ENCODE measurements at places on chromosomes 6 and 20.
A peak's percentile ranks its signal among the peaks of the same experiment; 100 is the strongest.

DNA sequence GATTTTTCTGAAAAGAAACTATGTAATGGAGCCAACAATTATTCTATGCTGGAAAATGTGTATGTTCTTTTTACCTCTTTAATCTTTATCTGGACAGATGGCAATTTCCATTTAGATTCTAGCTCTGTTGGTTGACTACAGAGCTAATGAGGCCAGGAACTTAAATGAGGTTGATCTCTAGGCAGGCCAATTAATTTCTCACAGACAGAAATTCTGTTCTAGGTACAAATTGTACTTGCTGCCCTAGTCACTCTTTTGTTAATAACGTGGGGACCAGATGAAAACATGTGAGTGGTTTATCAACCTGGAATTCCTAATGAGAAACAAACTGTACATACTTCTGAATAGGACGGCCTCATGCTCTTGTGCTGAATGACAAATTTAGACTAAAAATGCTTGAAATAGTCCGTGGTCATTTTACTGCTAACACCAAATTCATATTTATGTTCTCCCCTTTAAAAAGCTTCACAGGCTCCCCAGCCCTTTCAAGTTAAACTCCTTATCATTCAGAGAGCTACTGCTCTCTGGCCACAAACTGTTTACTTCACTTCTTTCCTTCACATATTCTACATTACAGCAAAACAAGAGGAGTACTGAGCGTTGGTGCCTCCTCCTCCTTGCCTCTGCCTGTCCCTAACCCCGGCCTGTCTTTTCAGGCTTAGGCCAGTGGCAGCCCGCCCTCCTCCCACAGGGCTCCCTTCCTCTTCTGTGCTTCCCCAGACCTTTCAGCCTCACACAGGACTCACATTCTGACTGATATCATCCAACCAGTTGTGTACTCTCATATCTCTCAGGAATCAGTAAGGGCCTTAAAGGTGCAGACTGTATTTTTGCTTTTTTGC is 41.4 kb downstream of the DTNBP1 start:
- DNase-seq = no peak

DNA sequence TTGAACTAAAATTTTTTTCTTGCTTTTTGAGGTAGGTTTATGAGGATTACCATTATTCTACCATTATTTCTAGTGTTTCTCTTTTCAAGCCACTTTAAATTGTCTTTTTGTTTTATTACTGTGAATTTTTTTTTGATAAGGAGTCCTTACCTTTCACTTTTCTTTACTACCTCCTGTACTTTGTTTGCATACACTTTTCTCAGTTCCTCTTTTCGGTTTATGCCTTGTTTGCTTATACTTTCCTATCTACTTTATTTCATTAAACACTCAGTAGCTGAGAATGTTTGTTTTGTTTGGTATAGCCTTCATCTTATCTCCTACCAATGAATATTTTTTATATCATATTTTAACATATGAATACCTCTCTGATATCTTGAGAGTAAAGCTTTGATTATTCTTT is 147.9 kb downstream of the TFAP2B start:
- no peak for DNase-seq

DNA sequence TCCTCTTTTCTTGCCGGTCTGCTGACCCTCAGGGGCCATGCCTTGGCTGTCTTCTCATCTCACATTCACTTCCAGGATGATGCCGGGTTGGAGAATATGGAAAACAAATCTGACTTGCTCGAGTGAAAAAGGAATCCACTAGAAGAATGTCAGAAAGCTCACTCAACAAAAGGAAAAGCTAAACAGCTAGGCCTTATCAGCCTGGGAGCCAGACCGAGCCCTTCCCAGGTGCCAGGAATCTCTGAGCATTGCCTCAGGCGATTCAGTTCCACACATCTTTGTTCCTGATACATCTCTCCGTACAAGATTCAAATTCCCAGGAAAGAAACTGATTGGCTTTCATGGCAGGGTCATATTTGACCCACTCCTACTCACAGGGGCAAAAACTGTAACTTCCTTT is 9.2 kb upstream of the OSER1 start:
- no peak for DNase-seq

DNA sequence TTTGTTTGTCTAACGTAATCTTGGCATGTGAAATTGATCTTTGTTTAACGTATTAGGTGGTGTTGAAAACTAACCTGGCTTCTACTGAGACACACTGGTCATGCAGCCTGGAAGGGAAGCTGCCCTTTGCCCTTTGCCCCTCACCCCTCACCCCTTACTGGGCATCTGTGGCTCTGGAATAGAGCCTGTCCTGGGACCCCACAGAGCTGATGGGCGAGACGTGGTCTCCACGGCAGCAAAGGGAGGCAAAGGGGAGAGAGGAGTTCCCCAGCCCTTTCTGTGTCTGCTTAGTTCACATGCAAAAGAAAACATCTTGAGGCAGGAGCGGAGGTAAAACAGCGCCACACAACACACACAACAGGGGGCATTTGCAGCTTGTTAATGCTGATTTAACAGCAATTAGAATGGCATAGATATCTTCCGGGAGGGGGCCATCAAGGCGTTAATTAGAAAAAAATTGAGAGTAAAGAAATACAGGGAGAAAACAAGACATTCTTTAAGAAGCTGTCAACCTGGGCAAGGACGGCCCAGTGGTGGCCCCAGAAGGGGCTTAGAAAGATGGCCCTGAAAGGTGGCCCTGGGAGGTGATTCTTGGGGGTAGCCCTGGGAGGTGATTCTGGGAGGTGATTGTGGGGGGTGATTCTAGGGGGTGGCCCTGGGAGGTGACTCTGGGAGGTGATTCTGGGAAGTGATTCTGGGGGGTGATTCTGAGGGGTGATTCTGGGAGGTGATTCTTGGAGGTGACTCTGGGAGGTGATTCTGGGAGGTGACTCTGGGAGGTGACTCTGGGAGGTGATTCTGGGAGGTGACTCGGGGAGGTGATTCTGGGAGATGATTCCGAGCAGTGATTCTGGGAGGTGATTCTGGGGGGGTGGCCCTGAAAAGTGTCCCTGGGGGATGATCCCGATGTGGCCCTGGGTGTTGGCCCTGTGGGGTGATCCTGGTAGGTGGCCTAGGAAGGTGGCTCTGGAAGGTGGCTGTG is 44.5 kb upstream of the DACT2 start:
- no peak for DNase-seq

GRCh38 chr20:45036044-45036755 is 64.7 kb downstream of the KCNS1 start:
- DNase-seq = no peak

- no peak for DNase-seq
These were observed 407.6 kb downstream of the COL12A1 start for GRCh38 chr6:74798302-74798701.

DNA sequence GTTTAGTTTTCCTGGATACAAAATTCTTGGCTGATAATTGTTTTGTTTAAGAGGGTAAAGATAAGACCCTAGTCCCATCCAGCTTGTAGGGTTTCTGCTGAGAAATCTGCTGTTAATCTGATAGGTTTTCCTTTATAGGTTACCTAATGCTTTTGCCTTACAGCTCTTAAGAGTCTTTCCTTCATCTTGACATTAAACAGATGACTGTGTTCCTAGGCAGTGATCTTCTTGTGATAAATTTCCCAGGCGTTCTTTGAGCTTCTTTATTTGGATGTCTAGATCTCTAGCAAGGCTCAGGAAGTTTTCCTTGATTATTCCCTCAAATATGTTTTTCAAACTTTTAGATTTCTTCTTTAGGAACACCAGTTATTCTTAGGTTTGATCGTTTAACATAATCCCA is 134.0 kb downstream of the MAP3K4 start:
- DNase-seq = no peak

DNA sequence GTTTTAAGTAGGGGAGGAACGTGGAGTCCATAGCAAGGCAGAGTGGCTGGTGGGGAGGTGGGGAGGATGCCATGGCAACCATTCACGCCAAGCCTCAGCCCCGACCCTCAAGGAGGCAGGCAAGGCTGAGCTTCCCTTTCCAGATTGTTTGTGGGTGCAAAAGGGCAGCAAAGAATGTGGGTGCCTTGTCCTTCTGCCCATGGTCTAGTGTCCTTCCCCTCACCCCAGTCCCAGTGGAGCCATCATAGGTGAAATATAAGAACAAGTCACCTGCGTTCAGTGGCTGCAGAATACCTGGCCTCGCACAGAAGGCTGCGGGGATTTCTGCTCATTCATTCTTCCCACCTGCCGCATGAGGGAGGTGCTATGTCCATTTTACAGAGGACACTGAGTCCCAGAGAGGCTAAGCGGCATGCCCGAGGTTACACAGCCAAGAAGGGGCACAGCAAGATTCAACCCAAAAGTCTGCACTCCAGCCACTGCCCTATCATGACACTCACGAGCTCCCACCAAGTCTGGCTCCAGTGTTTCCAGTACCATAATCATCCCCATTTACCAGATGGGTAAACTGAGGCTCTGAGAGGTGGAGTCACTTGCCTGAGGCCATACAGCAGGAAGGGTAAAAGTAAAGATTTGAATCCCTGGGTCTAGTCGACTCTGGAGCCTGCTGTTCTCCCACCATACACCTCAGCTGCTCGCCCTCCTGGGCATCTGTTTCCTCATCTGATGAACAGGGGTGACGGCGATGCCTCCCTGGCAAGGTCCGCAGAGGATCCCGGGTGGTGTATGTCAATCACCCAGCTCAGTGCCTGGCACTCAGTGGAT is 100.8 kb downstream of the CEBPB start:
- DNase-seq = no peak

DNA sequence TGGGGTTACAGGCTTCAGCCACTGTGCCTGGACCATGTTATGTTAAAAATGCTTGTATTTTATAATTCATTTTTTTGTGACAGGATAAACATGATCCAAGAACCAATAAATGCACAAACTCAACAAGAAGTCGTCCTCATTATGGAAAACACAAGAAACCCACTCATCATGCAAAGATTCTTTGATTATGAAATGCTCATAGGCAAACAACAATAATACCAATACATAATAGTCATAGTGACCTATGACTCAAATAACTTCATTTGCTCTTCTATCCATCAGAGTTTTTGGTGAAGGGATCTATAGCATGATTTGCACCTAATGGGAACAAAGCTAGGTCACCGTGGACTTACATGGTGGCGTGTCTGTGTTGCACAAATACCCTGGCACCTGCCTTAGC is 217.1 kb upstream of the THEMIS start:
- DNase-seq = no peak

GRCh38 chr6:20172842-20173456 is 39.3 kb downstream of the MBOAT1 start:
- DNase-seq = no peak

DNA sequence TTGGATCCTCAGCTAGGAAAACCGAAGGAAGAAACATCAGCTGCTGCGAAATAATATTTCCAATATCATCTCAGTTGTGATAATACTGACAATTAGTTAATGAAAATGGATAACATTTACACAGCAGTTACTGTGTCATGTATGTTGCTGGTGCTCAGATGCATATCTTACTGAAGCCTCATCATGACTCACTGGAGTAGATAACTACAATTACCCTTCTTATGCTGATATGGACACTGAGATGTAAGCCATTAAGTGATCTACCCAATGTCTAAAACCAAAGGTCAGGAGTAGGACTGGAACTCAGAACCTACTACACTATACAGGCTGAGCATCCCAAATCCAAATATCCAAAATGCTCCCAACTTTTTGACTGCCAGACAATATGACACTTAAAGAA is 54.7 kb upstream of the LYRM2 start:
- DNase-seq = no peak

DNA sequence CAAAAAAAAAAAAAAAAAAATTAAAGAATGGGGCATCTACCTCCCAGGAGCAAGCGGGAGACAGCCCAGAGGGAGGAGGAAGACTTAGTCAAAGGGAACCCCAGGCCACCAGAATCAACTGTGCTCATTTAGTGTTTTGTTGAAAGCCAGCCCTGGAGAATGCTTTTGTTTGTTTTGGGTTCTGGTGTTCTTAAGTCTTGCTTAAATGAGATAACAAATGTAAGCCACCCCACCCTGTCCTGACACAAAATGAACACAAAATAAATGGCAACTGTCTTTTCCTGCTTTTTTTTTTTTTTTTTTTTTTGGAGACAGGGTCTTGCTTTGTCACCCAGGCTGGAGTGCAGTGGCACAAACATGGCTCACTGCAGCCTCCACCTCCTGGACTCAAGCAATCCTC is 165.0 kb upstream of the JARID2 start:
- no peak for DNase-seq

- peak; percentile 80 for DNase-seq
These were observed at the start of gene NHLRC1 for GRCh38 chr6:18122128-18123093. Gene NHLRC1, minus strand, starts transcription at chr6:18122677. Its CDS starts 71 bp downstream, at chr6:18122606.

DNA sequence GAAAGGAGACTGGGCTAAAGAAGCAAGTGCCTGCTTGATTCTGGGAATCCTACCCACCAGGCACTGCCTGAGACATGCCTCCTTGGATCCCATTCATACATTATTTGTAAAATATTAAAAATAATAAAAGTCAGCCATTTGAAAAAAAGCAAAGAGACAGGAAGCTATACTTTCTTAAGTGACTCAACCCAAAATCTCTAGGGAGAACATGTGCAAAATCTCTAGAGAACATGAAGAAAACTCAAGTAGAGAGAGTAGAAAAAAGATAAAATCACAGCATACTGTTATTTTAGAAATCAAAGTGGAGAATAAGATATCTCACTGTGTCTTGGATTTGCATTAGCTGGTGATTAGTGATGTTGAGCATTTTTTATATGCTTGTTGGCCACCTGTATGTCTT is 197.2 kb upstream of the GGTLC1 start:
- no peak for DNase-seq

DNA sequence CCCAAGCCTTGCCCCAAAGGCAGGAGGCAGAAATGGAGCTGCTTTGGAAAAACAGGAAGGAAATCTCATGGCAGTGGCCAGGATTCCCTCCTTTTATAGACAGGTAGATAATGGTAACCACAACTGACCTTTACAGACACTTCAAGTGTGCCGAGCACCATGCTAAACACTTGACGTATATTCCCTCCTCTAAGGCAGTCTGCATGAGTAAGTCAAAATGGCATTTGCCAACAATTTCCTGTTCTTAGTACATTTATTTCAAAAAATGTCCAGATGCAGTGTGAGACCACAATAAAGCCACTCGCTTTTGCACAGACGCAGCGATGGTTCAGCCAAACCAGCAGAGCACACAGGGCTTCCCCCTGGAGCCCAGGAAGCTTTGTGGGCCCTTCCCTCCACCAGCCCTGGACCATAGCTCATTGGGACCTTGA is 16.5 kb upstream of the GPR6 start:
- DNase-seq = no peak

DNA sequence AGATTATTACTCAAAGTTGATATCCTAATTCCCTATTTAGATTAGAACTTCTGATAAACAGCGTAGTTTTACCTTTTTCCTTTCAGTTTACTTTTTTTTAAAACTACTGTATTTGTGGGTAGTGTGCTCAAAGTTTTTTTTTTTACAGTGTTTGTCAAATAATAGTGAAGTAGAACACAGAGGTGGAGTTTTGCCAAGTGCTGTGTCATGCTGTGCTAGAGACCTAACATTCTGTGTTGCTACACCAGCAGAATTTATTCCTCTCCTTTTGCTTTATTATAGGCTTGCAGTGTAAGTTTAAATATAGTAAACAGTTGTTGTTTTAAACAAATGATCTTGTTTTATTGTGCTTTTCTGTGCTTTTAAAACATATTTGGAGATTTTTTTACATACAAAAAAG is 125.4 kb downstream of the HIVEP1 start:
- DNase-seq = no peak

GRCh38 chr20:60117065-60117464 is 158.8 kb downstream of the CDH26 start:
- no peak for DNase-seq

All from frontal cortex (tissue), 4 donors.